ENCODE measurements at places on chromosomes 5 and 9.

- no peak for DNase-seq
Observed at GRCh38 chr9:76090330-76090729, 199.9 kb downstream of the PCSK5 start.

- DNase-seq = peak; percentile 84
Observed at GRCh38 chr9:127130661-127131538, 8.5 kb upstream of the ANGPTL2 start.

DNA sequence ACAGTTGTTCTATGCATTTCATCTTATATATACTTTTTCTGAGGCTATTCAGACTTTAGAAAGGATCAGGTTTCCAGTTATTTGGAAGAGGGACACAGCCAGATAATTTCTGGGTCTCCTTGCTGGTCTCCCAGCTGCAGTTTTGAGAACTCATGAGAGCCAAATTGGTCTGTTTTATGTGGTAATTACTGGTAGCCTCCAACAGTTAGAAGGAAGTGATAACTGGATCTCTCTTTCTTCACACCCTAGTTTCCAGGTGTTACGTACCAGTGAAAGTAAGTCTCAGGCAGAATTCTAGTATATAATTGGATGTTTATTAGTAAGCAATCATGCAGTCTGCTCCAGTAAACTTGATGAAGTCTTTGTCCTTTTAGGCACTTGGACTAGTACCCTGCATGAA is 63.2 kb upstream of the RPS23 start:
- no peak for DNase-seq

- no peak for DNase-seq
Observed at GRCh38 chr9:119667163-119667562, 297.9 kb upstream of the BRINP1 start.

- no peak for DNase-seq
Observed at GRCh38 chr9:132125361-132125760, 36.5 kb upstream of the NTNG2 start.

- no peak for DNase-seq
Observed at GRCh38 chr5:575636-576035, 36.5 kb upstream of the CEP72 start.

- DNase-seq = peak; percentile 85
Observed at GRCh38 chr9:129697656-129698253, 32.3 kb downstream of the PRRX2 start.

- DNase-seq = no peak
Observed at GRCh38 chr9:73146111-73146815, 5.4 kb upstream of the ANXA1 start.

GRCh38 chr9:720239-720881 is 121.1 kb upstream of the DMRT1 start:
- no peak for DNase-seq

All from fibroblast of skin of left biceps (primary cell).